ENCODE measurements at places on chromosomes 7 and 10.

- no peak for DNase-seq
These were observed 340.5 kb downstream of the TNS3 start for GRCh38 chr7:47241112-47242065.

DNA sequence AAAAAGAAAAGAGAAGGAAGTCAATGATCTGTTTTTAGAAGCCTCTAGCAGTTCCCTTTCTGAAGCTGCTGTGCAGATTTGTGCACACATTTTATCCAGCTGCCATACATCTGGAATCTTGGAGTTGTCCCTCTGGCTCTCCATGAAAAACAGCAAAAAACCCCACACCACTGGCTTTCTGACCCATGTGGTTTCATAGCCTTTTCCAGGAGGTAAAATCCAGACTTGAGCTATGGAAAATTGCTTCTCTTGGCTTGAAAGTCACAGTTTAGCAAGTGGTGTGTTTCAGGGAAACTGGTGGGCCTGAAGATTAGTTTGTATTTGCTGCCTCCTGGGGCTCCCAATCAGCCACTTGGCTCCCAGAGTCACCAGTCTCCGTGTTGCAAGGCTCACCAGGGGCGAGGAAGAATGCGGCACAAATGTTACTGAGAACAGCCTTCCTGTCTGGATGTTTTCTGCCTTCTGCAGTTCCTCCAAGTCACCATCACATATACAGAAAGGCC, 50.1 kb upstream of the ADRB1 start:
- no peak for DNase-seq

DNA sequence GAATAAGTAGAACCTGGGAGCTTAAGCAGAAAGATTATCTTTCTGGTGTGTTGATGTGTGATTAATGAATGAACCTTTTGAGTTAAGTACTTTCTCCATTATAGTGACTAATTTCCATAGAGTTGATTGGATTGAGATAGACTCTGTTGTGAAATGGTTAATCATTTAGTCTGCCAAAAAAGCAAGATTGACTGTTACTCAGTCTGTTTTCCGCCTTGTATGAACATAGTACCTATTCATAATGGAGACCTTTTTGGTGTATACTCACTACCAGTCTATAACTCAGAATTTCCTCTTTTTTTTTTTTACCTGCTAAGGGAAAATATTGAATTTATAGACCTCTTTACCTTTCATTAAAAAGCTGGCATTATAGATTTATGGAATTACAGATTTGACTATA, 14.4 kb upstream of the NPVF start:
- DNase-seq: no peak

GRCh38 chr7:83832009-83832408, 183.1 kb upstream of the SEMA3E start:
- DNase-seq: no peak

GRCh38 chr10:59962756-59963155, 56.4 kb upstream of the CCDC6 start:
- no peak for DNase-seq

GRCh38 chr10:78846760-78847159, 222.0 kb upstream of the ZMIZ1 start:
- DNase-seq: no peak

DNA sequence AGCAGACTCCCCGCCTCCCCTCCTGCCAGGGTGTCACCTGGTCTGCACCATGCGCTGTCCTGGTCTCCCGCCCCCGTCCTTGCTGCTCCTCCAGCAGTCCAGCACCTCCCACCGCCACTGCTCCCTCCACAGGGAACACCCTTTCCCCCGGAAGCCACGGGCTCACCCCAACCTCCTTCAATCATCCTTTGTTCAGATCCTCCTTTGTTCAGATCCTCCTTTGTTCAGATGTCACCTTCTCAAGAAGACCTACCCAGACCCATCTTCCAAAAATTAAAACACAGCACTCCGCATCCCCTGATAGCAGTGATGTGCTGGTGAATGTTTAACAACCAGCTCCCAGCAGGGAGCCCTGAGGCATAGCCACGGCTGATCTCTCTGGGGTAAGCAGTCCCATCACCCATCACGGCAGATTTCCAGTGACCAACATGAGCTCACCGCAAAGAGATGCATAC, 237.7 kb downstream of the USP6NL start:
- DNase-seq: no peak

DNA sequence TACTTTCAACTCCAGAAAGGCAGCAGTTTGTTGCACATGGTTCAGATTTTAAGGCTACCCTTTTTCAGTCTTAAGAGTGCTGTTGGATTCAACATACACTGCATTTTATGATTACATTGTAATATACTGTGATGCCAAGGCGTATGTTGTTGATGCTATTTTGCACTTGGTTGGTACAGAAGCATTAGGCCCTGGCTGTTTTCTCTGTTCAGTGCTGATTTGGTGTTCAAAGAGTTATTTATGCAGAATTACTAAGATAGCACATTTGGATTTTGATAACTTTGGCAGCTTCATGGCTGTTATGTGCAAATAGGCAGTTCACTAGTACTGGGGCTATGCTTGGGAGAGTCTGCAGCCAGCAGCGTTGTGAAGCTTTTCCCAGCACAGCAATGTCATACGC, 7.8 kb downstream of the GPR158 start:
- DNase-seq: no peak

DNA sequence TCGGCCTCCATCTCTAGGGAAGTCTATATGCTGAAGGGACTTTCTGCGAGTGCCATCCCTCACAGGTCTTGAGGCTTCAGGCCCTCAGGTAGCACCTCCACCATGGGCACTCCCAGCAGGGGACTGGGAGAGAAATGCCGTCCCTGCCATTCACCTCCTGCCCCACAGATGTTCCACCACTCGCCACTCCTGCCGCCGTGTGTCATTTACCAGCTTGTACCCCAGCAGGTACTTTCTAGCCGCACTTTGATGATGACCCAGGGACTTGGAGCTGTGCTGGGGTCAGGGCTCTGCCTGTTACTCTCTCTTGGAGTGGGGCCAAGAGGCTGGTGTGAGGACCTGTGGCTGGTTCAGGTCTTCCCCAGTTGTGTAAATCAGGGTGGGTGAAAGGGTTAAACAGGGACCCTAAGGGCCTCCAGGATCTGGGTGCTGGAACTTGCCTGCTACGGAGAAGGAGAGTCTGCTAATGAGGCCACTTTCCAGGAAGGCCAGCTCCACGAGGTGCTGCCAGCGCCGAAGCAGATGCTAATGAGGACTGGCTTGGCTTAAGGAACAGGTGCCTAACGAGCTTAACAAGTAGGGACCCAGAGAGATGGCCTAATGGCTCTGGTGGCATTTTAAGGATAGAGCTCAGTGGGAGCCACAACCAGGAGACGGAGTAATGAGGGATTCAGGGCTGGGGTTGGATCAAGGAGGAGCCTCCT, 32.4 kb downstream of the CRHR2 start:
- no peak for DNase-seq

DNA sequence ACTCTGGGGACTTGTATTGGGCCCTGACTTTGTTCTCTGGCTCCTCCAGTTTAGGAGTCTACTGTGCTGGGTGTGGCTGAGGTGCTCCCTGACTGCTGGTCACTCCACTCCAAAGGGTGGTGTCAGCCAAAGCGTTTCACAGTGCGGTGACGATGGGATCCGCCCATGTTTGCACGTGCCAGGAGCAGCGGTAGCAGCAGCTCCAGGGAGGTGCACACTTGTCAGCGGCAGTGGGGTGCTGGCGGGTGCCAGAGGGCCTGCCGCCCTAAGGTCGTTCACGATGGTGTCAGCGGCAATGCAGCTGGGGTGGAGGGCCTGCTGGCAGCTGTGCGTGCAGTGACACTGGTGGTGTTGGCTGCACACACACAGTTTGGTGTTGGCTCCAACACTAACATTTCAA, 268.5 kb upstream of the AKR1E2 start:
- no peak for DNase-seq

GRCh38 chr10:44832595-44833390, 78.3 kb upstream of the TMEM72 start:
- no peak for DNase-seq

DNA sequence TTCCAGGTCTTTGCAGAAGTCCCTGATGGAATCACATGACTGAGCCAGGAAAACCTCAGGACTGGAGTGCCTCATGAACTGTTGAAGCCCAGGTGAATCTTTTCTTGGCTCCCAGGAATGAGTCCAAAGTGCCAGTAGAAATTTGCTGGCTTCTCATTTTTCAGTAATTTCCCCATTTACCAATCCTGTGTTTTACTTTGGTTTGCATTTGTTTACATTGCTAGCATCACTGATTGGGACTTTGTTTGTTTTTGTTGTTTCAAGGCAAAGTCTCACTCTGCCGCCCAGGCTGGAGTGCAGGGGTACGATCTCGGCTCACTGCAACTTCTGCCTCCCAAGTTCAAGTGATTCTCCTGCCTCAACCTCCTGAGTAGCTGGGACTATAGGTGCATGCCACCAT, 1.6 kb upstream of the ZNF12 start:
- no peak for DNase-seq

DNA sequence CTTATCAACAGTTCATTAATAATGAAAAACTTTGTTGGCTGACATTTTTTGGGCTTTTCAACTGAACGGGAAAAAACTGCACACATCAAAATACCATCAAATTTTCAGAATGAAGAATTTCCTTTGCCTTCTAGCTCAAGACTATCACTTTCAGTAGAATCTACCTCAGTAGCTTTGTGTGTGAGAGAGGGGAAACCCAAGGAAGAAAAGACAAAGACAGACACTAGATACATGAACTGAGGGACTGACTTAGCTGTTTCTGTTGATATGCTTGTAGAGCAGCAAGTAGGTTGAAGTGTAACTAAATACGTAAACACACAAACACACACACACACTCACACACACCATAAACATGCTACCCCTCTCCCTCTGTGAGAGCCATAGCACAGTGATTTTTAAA, 257.1 kb downstream of the CDK14 start:
- DNase-seq: no peak

DNA sequence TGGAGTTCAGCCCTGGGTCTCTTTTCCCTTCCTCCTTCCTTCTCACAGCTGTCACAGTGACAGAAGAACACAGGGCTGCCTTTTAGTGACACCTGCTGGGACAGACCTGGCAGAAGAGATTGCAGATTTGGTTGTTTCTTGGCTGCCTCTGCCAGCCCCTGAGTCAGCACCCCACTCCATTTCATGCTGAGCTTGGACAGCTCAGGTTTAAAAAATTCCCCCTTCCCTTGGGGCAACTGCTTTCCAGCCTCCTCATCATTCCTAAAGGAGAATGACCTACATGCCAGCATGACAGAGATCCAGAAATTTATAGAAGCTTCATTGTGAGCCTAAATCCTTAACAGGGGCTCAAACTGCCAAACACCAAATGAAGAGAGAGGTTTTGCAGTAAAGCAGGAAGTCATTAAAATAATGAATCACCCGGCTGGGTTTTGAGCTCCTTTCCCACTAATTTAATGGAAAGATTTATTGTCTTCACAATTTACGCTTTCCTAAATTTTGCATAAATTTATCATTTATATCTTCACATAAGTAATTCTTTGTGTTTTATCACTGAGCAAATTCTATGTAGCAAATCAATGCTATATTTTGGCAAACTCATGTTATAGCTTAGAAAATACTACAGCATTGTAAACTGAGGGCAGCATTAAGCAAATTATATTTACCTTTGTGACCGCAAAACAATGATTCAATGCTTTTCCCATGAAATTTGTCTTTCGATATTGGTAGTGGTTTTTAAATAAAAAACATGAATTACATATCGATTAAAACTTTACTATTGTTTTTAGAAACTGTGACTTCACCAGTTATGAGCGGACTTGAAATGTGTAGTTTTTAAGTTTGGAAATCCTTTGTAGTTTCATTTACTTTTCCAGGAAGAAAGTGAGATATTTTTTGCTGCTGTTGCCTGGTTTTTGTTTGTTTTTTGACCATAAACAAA, 399.5 kb upstream of the ANKRD30A start:
- DNase-seq: no peak

GRCh38 chr10:790821-791551, 101.5 kb upstream of the DIP2C start:
- no peak for DNase-seq

GRCh38 chr7:50640256-50640655, 75.1 kb upstream of the DDC start:
- no peak for DNase-seq

GRCh38 chr10:58712141-58712540, 199.5 kb downstream of the BICC1 start:
- no peak for DNase-seq
